ENCODE measurements at places on chromosomes 4 and X. TPM values are rescaled to one million over a fixed set of nuclear protein-coding genes. Genes with fewer than 3 reads are reported as not detected.
A peak's percentile ranks its signal among the peaks of the same experiment; 100 is the strongest.

Gene BEX2
- not detected for total RNA-seq

DNA sequence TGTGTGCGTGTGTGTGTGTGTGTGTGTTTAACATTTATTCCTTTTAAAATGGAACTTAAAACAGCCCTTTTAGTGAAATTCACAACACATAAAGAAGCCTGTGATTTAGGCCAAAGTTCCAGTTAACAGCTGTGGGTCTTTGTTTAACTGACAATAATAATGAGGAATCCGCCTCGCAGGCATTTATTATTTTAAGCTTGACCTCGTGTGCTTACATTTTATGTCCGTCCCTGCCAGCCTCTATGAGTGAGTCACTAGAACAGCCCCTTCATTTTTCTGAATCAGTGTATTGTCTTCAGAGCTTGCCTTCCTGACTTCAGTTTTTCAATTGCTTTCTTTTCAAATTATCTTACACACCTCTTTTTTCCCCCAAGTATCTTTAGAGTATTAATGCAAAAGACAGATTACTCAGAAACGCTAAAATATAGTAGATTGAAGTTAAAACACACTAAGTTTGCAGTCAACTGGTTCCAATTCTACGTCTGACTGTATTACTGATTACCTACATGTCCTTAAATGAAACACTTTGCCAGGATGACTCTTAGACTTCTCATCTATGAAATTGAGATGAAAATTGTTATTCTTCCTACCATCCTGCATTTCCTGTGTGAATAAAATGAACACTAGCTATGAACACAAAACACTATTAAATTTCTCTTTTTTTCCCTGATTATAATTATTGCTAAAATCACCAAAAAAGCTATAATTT is 319.6 kb upstream of the HS3ST1 start:
- no peak for DNase-seq

Gene PPP4R3C
- not detected for total RNA-seq

DNA sequence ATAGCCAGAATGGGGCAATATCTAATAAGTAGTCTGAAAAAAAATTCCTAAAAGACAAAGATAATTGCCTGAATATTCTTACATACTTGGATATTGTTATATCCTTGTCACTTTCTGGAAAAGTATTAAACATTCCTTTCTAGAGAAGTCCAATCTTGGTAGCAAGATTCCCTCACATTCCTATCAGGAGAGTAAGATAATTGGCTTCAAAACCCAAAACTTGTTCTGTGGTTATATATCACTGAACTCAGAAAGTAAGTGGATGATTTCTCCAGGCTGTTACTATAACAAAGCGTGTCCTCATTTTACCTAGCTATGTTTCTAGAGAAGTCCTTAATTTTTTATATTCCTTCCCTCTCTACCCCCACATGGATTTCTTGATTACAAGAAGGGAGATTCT is 46.0 kb upstream of the TEX13A start:
- DNase-seq = no peak

DNA sequence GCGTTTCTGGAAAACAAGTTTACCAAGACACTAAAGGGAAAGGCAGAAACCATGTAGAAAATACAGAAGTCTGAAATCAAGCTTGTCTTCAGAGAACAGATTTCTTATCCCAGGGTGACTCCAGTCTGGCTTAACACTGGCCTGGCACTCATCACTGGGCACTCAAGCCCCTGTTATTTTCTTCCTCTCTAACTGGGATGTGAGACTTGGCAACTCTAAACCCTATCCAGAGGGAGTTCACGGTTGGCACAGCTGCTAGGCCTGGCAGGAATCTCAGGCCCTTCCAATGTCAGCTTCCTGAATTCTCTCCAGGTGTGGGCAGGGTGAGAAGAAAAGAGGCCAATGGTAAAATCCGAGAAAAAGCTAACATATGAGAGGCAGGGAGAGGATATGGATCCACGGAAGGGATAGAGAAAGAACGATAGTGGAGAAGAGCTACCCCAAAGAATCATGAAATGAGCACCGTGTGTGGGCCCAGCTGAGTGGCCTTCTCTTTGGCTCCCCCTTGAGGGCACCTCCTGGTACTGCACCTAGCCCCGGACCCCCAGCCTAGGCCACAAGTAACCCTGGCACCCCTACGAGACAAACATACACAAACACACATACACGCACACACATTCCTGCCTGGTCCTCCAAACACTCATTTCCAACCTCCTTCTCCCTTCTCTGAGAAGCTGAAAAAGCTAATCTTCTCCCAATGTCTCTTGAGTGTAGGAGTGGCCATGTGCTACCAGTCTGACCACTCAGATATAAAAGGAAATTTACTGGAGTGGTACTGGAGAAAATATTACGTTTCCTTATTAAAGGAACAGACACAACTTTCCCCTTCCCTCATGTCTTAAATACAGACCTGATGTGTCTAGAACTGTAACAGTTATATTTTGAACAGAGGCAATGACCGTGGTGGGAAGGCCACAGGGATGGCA is 16.6 kb upstream of the PTCHD1 start:
- DNase-seq = peak; percentile 21

DNA sequence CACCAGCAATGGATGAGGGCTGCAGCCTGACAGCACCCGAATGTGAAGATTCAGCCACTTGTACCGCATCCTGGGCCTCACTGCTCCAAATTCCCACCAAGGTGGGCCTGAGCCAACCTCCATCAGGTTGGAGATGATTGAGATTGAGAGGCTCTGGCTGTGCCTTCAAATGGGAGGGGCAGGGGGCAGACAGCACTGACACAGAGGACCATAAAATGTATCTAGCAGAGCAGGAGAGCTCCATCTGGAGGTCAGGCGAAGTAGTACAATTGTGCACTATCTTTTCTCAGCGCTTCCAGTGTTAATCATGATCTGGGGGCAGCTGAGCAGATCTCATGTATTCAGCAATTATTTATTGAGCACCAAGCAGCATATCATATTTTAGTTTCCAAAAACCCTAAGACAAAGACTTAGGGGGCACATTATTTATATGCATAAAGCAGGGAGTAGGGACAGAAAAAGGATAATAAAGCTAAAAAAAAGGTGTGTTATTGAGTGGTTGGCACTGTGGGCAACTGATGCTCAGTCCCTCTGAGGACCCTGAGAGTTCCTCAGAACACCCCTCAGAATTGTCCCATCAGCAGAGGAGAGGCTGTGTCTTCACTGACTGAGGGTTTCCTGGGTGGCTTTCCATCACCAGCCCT is 31.6 kb upstream of the C1QTNF7 start:
- peak; percentile 55 for DNase-seq

GRCh38 chr4:73853246-73853704 is at the start of gene PF4V1:
TSS of gene PF4V1 (plus strand) at chr4:73853296. CDS start at chr4:73853363, 67 bp downstream.
- peak; percentile 61 for DNase-seq

Gene SMARCA1
- 36.9 TPM for total RNA-seq

Gene MAP3K15
- not detected for total RNA-seq

GRCh38 chr4:172352356-172352755 is 539.2 kb downstream of the GALNTL6 start:
- no peak for DNase-seq

Gene FHL1
- total RNA-seq = 57.5 TPM

Gene RENBP
- not detected for total RNA-seq

Data from GM23248 (cell line).